Stimulated activated CD8-positive, alpha-beta memory T cell treated with anti-CD3 and anti-CD28 coated beads, Interleukin-15, amount 100 ng/mL, for 48 hours (primary cell): ENCODE measurements at places on chromosomes 5 and 9.

DNA sequence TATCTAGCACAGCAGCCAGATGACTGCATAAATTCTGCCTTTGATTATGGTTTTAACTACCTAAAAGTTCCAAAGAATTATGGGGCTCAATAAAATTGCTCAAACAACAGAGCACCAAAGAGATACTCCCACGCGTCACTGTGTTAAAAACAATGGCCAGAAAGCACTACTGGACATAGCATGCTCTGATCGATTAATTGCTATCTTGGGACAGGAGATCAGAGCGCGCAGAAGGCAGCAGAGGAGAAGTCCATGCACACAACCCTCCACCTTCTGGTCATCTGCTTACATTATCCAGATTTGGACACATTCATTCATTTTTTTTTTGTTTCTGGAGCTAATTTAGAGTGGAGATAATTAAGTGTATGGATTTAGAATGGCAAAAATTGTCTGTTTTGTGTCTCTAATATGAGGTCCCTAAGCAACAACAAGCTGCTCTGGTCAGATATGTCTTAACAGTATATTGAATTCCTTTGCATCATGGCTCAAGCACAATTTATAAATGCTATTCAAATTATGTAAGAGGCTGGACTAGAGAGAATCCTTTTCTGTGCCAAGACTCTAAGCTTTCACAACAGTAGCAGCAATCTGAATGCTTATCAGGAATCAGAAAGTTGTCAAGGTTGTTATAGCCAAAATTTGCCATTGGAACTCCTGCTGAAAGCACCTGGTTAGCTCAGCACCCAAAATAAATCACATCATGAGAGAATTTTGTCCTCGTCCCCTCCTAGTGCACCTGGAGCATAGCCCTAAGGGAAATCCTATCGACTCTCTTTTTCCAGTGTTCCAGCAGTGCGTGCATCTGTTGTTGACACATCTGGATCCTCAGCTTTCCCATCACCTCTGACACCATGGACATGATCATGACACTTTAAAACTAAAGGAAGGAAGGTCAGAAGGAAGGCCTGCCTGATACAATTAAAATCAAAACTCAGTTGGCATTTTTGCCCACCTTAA is 98.6 kb upstream of the HMHB1 start:
- DNase-seq = no peak

DNA sequence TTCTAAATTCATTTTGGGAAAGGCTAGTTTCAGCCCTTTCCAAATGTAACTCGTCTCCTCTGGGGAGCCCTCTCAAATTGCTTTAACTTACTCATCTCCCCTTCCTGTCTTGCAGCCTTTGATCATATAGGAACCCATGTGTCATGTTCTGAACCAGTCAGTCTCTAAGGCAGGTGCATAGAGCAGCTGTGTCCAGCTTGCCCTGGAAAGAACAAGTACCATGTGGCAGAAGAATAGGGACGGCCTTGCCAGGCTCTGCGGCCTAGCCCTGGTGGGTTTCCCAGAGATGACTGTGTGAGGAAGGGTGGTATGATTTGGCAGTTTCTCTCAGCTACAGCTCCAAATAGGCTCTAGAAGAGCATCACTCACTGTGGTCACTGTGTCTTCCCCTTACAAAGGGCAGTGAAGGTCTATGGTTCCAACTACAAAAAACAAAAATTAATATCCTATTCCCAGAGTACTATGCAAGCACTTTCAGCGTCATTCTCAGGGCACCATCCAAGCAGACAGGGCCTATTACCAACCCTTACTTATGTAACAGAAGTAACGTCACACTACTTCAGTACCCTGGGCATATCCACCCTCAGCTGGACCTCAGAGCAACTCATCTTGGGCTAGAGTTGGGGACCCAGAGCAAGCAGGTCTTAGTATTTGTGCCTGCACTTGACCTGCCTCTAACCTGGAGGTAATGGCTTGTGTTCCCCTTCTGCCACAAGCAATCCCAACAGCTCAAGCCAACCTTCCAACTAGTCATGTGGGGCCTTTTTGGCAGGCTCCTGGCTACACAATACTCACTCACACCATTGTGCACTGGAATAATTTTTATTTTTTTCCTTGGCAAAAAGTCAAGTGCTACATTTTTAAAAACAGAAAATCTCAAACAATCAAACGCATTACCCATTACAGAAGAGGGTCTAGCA is 37.2 kb upstream of the UBAP2 start:
- DNase-seq = no peak

GRCh38 chr5:7837403-7837802 is 13.5 kb downstream of the CFAP90 start:
- DNase-seq = no peak

- DNase-seq = no peak
Measured at GRCh38 chr9:105330201-105330600, 85.8 kb downstream of the SLC44A1 start.

- no peak for DNase-seq
Measured at GRCh38 chr9:134884492-134884891, 3.9 kb downstream of the FCN2 start.

- DNase-seq = no peak
Measured at GRCh38 chr9:25709941-25710340, 31.7 kb upstream of the TUSC1 start.

DNA sequence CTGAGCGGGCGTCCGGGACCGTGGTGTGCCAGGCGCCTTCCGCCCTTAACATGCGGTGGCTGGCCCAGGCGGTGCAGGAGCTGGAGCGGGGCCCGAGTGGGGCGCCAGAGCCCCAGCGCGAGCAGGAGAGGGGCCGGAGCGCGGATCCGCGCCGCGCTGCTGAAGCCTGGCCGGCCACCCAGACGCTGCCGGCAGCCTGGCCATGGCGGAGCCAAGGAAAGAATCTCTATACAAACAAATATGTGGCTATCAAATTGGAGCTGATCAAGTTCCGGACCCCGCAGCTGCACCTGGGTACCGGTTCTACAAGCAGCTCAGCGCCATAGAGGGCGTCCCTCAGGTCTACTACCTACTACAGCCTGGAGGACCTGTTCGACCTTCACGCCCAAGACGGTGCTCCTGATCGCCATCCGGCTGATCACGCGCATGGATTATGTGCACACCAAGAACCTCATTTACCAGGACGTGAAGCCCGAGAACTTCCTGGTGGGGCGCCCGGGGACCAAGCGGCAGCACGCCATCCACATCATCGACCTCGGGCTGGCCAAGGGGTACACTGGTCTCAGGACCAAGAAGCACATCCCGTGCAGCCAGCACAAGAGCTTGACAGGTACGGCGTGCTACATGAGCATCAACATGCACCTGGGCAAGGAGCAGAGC is 55.8 kb downstream of the JAK2 start:
- no peak for DNase-seq

DNA sequence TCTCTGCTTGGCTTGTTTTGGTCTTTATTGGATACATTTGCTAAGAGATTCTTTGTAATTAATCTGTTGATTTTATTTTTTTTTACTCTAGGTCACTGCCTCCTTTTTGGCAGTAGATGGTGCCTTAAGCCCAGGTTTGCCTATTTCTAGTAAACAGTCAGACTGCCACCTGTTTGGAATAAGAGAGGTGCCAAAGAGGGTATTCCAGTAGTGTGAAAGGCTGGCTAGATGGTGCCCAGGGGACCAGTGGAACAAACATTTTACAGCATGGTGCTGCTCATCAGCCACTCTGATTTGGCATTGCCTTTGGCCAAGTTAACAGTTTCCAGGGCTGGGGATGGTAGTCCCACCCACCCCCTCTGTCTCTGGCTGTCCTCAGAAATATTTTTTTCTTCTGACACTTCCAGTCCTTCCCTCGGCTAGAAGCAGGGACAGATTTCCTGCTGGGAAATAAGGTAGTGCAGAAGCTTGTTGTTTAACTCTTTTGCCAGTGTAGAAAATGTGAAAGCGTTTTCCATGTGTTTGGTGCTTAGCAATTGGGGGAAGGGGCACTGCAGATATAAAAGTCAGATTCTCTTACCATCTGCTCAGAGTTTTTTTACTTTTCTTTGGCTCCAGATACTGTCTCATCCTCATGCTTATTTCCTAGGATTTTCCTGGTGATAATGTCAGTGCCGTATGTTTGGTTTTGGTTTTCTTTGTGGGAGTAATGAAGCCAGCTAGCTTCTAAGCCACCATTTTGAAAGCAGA is 36.6 kb upstream of the FBXL7 start:
- no peak for DNase-seq

GRCh38 chr5:72692651-72693442 is 123.6 kb upstream of the TNPO1 start:
- DNase-seq = no peak

GRCh38 chr5:65801352-65801783 is 79.4 kb downstream of the NLN start:
- DNase-seq = no peak

DNA sequence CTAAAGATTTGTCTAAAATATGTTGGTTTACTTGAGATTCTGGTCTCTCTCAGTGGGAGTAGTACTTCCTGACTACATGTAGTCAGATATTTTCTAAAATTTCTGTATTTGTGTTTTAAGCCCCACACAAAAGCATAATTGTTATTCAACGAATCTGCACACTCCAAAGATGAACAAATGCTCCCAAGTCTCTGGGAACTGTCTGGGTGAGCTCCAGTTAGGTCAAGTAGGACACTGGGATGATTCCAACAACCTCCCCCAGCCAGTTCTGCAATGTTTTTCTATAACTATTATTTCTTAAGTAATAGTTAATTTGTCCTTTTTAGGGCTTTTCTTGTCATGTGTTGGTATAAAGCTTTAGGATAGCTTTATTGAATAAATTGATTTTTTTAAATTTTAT is 174.6 kb downstream of the FAM174A start:
- DNase-seq = no peak

GRCh38 chr5:132226516-132227234 is 978 bp downstream of the P4HA2 start:
- DNase-seq = no peak

DNA sequence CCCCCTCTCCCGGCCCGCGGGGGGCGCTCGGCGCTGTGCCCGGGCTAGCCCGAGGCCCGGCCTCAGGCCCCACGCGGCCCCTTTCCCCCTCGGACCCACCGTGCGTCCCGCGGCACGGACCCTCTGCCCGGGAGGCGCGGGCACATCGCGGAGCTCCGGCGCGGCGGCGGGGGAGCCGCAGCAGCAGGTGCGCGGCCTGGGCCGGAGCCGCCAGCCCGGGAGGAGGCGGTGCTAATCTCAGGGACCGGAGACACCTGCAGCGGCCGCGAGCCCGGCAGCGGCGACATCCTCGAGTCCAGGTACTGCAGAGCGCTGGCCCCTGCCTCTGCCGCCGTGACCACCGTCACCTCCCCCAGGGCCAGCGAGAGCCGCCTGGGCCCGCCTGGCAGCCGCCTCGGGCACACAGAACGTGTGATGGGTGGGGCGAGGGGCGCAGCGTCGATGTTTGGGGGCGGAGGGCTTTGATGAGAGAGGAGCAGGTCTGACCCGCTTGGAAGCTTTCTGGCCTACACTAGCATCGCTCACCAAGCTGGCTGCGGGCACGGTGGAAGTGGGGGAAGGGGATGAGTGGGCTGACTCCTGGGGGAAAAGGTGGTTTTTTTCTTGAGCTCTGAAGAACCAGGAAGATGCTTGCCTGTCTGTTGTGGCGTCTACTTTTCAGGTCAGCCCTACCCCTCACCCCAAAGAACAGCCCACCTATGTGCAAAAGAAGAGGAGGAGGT is 524 bp downstream of the CYFIP2 start:
- DNase-seq = no peak

- DNase-seq = no peak
Measured at GRCh38 chr9:18761742-18762300, 271.2 kb downstream of the SAXO1 start.

DNA sequence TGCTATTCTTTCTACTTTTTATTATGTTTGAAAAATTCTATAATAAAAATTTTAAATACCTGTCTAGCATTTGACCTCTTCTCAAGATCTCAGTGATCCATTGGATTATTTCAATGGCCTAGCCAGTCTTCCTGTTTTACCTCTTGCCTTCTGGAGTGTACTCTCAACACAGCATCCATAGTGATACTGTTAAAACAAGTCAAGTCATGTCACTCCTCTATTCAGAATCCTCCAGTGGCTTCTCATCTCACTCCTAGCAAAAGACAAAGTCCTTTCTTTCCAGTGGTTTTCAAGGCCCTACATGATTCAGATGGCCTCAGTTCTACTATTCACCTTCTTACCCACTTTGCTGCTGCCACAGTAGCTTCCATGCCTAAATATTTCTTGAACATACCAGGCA is 1.8 kb downstream of the MARVELD2 start:
- DNase-seq = no peak

DNA sequence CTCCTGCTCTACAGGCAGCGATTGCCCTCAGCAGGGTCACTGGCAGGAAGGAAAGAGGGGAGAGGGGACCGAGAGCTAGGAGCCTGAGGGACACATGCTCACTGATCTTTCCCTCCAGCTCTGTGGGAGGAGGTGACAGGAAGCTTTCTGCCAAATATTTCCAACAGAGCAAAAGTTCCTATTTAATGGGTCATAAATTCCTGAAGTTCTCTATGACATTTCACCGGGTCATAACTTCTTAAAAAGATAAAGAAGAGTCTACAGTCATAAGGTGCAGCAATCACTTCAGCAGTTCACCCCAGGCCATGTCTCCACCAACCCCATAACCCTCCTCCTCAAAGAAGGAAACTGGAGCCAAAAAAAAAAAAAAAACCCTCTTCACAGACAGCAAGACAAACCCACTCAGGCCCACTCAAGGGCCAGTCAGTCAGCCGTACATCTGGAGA is 481.1 kb downstream of the NR2F1-AS1 start:
- DNase-seq = no peak

DNA sequence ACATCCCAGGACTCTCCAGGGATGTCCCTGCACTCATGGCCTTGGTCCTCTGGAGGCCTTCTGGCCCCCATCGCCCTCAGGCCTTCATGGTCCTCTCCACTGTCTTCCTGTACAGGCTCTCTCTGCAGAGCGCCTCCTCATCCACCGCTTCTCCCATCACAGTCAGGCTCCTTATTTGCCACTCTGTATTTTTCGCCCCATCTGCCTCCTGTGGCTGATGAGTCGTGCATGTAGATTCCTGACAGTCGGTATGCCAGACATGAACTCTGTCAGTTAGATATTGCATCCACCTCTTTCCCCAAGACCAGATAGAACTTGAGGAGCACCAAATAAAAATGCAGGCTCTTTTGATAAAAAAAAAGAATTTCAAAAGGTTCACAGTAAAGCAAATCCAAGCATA is 362.8 kb downstream of the IRX1 start:
- no peak for DNase-seq

GRCh38 chr5:115578657-115579056 is 23.6 kb downstream of the TICAM2 start:
- DNase-seq = no peak

DNA sequence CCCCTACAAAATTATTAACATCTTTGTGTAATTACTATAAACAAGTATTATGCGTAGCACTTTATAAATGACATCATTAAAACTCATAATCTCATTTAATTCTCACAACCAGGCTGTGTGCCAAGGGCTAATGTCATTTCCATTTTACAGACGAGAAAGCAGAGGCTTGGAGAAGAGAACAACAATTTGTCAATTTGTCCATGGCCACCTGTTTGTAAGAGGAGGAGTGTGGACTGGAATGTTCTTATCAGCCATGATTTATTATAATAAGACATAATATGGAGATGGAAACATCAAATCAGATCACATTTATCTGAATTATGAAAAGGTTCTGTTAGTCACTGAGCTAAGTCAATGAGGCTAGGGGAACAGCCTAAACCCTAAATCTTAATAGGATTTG is 97.0 kb downstream of the DROSHA start:
- no peak for DNase-seq

- DNase-seq = no peak
Measured at GRCh38 chr5:83199126-83199525, 121.8 kb downstream of the XRCC4 start.

- no peak for DNase-seq
Measured at GRCh38 chr5:156595132-156595787, 254.8 kb upstream of the PPP1R2B start.
